Right forelimb (tissue), 1 donor: ENCODE measurements at places on chromosomes 1 and 21.
A peak's percentile ranks its signal among the peaks of the same experiment; 100 is the strongest.

- no peak for DNase-seq
These were observed 11.9 kb downstream of the TSPAN2 start for GRCh38 chr1:115077286-115077983.

DNA sequence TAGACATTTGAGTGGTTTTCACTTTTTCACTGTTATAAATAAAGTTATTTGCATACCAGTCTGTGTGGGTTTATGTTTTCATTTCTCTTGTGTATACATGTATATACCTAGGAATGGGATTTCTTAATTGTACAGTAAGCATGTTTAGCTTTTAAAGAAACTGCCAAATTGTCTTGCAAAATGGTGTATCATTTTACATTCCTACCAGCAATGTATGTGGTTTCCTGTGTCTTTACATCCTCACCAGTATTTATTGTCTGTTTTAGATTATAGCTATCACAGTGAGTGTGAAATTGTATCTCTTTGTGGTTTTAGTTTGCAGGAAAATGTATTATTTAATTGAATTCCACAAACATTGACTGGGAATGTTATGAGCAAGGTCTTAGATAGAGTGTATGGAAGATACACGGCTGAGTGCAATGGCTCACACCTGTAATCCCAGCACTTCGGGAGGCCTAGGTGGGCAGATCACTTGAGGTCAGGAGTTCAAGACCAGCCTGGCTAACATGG is 57.3 kb downstream of the MACF1 start:
- no peak for DNase-seq

GRCh38 chr1:24437631-24438396 is 22.2 kb downstream of the NIPAL3 start:
- no peak for DNase-seq

GRCh38 chr1:39575191-39576015 is 1.2 kb downstream of the PABPC4 start:
- DNase-seq = peak; percentile 64

GRCh38 chr1:165397944-165398343 is 41.4 kb upstream of the LMX1A start:
- no peak for DNase-seq

DNA sequence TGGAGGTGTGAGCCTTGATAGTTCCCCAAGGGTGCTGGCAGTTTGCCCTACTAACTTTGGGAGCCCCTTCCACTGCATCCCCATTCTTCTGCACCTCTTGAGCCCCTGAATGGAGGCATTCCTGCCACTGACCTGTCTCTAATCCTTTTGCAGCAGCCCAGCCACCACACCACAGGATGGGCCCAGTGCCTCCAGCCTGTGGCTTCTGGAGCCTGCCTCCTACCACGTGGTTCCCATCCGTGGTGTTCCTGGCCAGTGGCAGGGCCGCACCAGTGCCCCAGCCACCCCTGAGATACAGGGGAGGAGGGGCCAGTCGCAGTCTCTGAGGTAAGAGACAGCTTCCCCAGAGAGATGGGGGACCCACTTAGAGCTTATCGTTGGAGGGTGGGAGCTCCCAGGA is 14.4 kb downstream of the INAVA start:
- DNase-seq = no peak

GRCh38 chr1:155329980-155330598 is 9.4 kb downstream of the RUSC1 start:
- DNase-seq = no peak

GRCh38 chr1:155091071-155092051 is 12.7 kb downstream of the EFNA3 start:
- DNase-seq = peak; percentile 91

DNA sequence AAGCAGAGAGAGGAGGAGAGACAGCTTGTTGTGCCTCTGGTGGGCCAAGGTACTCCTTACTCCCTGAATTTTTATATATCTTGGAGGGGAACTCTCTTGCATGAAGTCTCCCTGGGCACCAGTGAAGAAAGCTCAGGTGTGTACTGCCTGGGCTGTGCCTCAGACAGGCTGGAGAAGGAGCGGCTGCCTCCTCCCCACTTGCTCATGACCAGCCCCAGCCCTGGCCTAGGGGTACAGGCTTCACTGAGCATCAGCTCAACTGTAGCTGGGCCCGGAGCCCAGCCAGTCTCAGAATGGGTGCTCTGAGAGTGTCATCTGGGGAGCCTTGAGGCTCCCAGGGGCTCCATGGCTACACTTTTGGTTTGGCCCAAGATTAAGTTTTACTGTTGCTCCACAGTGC is 44.8 kb upstream of the TENT5C start:
- no peak for DNase-seq

- no peak for DNase-seq
These were observed 88.8 kb downstream of the KIF1B start for GRCh38 chr1:10299151-10299550.

GRCh38 chr21:45118099-45118498 is 43.7 kb downstream of the ADARB1 start:
- DNase-seq = no peak

- no peak for DNase-seq
These were observed 274.7 kb downstream of the USP25 start for GRCh38 chr21:16004523-16004922.

- DNase-seq = no peak
These were observed 25.6 kb downstream of the TRABD2B start for GRCh38 chr1:47971385-47972160.

- DNase-seq = no peak
These were observed 19.7 kb downstream of the LRRC7 start for GRCh38 chr1:69587391-69587790.

GRCh38 chr1:39648496-39648895 is 9.1 kb upstream of the HEYL start:
- no peak for DNase-seq

GRCh38 chr1:158972841-158973240 is 36.9 kb upstream of the IFI16 start:
- no peak for DNase-seq

DNA sequence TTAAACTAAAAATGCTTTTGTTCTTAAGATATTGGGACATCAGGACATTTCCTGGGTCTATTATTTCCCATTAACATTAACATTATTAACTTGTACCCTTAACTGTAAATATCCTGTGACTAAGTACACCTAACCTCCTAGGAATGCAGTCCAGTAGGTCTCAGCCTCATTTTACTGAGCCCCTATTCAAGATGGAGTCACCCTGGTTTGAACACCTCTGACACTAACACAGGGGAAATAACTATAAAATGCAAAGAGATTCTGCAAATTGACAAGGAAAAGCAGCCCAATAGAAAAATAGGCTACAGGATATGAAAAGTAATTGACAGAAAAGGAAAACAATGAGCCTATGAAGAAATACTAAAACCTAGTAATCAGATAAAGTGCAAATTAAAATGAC is 11.6 kb upstream of the NCMAP start:
- DNase-seq = no peak

GRCh38 chr1:233289676-233290075 is 5.8 kb downstream of the PCNX2 start:
- DNase-seq = no peak

DNA sequence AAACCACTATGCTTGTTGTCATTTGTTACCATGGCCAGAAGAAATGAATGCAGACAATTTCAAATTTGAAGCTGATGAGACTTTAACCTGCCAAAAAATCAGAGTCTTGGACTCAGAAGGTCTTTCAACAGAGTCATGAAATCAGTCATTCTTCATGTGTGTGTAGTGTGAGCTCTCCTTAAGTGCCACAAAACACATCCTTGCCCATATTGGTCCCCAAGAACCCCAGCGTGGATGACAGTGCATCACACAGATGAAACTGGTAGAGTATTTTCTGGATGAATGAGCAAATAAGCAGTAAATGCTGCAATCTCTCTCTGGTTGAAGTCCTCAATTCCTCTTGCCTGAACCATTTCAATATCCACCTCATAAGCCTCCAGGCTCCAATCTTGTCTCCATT is 28.7 kb upstream of the ETS2 start:
- DNase-seq = no peak

- DNase-seq = no peak
These were observed 7.4 kb downstream of the IRF2BP2 start for GRCh38 chr1:234602334-234603220.

- no peak for DNase-seq
These were observed 45.4 kb upstream of the IGSF21 start for GRCh38 chr1:18062185-18062584.

- DNase-seq = no peak
These were observed 28.8 kb downstream of the VANGL2 start for GRCh38 chr1:160429125-160429561.

DNA sequence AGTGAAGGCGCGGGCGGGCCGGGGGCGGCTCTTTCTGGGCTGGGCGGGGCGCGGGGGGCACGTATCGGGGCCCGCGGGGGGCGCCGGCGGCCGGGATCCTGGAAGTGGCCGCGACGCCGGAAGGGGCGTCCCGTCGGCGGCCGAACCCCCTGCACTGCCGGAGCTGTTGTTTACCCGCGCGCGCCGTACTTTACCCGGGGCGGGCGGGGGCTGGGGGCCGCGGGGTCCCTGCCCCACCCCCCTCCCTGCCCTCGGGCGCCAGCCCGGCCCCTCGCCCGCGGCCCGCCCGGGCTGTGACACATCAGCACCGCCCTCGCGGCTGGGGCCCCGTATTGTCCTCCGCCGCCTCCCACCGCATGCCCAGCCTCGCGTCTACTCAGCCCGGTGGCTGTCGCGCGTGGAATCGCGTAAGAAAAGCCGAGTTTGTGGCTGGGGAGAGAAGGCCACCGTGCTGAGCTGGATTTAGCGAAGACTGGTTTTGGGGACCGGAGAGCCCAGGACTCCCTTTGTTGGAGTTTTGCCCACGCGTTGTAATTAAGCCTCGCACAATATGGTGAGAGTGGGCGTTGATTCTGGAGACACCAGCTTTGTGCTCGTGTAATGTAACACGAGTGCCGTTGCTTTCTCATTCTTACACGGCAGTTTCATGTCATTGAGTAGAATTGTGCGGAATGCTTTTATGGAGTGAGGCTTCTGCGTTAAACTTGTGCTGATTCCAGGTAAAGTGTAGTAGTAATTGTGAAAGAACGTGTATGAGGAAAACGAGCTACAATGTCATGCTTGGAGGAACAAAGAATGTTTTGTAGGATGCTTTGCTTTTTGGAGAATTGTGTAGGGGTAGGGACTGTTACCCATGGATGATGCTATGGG is 559 bp downstream of the BACH1 start:
- DNase-seq = peak; percentile 79

- no peak for DNase-seq
These were observed 23.1 kb downstream of the VASH2 start for GRCh38 chr1:212973426-212973825.

DNA sequence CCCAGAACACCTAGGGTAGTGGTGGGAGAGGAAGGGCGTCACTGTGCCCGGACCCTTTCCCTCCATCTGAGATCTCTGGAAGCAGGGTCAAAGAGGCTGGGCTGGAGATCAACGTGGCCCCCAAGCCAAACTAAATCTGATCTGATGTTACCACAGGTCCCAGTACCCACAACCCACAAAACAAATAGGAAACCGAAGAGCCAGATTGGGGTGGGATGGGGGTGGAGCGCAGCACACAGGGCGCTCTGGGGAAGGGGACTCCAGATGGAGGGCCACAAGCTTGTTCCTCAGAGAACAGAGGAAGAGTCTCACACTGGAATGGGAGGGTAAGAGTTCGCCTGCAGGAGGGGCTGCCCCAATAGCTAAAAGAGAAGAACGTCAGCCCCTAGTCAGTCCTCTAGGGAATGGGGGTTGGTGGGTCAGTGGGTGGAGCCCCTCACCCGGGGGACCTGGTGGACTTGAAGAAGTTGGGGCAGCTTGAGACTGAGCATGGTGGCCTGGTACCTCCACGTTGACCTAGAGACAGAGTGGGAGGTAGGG is 1.5 kb downstream of the PAQR6 start:
- no peak for DNase-seq

DNA sequence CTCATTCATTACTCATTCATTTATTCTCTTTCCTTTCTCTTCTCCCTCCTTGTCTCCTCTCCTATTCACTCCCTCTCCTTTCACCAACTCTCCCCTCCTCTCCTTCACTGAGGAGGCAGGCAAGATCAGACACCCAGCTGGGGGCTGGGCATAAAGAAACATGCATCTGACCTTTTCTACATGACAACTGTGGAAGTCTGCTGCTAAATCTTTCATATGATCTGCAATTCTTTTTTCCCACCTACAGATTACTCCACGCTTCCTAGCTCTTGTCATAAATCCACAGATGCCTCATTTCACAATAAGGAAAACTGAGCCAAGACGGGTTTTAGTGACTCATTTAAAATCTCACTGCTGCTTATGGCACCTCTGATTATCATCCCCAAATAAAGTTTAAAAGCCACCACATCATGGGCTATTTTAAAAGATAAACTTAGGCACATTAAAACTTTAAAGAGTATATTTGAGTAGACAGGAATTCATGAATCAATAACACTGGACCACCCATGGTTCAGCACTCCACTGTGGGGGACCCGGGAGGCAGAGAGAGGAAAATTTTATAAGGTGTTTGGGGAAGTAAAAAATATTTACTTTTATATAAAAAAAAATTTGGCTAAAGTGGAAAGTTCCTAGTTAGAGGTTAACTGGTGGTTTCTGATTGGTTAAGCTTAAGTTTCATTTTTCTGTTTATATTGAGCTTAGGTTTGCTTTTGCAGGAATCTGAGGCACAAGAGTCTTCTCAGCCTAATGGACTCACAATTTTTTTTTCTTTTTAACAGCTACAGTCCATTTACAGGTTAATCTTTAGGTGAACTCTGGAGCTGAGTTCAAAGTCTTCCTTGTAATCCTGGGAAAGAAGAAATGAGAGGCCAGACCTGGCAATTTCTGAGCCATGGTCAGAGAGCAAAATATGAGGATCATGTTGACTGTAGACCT is 55.8 kb upstream of the DNAH14 start:
- DNase-seq = no peak

- no peak for DNase-seq
These were observed 142.2 kb downstream of the SLC45A1 start for GRCh38 chr1:8460132-8460544.

DNA sequence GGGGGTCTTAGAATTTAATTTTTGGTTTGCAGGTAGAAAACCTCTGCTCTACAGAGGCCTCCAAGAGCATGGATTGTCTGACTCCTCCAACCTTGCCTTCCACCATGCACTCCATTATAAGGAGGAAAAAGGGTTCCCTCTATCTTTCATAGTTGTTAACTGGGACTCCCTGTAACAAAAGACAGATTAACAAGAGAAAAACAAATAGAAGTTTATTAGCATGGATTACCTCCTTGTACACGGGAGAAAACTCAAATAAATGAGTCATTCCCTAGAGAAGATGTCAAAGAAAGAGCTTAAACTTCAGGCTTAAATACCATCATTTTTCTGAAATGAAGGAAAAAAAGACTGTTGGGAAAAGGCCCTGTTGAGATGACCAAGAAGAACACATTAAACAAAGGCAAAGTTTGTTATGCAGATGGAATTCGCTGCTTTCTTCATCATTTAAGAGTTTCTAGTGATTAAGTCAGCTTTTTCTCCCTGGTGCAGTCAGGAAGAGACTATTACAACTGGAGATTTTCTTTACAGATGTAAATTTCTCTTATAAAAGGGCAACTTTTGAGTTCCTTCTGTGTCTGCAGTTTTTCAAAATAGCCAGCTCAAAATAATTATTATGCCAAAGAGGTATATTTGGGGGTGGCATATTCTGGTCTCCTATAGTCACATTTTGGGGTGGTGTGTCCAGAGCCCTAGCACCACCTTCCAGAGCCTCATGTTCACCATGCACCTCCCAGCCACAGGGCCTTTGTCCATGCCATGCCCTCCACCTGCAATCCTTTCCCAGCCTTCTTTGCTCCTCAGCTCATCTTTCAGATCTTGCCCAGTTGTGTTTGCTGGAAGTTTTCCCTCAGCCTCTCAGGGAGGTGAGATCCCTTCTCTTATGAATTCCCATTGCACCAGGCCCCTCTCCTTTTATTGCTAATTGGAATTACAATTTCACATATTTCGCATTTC is 63.1 kb upstream of the KLHDC7A start:
- no peak for DNase-seq

GRCh38 chr1:234838182-234838581 is 228.2 kb upstream of the IRF2BP2 start:
- DNase-seq = no peak
